ENCODE measurements at places on chromosomes 2 and 18. TPM values are rescaled to one million over a fixed set of nuclear protein-coding genes. Genes with fewer than 3 reads are reported as not detected.

PRKD3 gene
- 78.9 TPM for total RNA-seq

DNA sequence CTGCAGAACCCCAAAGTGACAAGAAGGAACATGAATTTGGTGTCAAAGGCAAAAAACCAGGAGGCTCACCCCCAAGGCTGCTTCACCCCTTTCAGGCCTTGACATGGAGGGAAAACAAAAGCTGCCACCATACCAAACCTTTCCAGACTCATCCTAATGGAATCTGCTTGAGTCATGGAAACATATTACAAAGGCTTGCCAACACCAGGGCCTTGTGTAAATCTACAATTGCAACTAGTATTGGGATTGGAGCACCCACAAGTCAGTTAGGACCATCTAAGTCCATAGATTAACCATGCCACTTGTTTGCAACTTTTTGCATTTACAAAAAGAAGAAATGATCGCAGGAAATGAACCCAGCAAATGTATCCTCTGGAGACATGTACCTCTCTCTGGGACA, 297.6 kb downstream of the CDCA7 start:
- peak; percentile 89 for DNase-seq

GRCh38 chr2:158112992-158113391, 11.3 kb downstream of the UPP2 start:
- DNase-seq: no peak

DNA sequence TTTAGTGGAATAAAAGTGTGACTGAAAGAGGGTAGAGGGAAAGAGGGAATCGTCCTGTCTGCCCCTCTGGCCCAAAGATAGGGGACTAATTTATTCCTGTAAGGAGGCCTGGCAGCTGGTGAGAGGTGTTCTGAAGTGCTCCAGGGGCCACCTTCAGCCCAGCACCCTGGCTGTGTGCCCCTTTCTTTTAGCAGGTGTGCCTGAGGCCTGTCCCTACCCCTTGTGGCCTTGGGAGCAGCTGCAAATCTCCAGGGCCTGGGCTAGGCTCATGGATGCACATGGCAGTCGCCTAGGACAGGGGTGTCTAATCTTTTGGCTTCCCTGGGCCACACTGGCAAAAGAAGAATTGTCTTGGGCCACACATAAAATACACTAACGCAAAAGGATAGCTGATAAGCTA, 37.3 kb downstream of the FHOD3 start:
- no peak for DNase-seq

DNA sequence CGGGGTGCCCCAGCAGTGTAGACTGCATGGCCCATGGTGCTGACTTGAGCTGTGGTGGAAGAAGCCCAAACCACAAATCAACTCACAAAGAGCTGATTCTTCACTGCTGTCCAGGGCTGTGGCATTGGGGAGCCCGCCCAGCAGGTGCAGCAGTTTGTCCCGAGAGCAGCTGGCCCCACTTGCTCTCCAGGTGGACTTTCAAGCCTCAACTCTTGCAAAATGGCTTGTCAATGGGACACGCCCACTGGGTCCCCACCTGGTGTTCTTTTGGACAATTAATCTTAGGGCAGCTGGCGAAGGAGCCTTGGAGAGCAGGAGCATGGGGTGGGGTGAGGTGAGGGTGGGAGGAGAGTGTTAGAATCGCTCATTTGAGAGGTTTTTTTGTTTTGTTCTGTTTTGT, 117.9 kb downstream of the MYCN start:
- no peak for DNase-seq

FAP gene
- total RNA-seq: 21.1 TPM

AQP12A gene
- not detected for total RNA-seq

FBXO48 gene
- 0.60 TPM for total RNA-seq

COL5A2 gene
- total RNA-seq: 1,030 TPM

CD8B2 gene
- total RNA-seq: not detected

GPAT2 gene
- not detected for total RNA-seq

GRCh38 chr2:167318581-167318980, 430.3 kb downstream of the XIRP2 start:
- DNase-seq: no peak

DNA sequence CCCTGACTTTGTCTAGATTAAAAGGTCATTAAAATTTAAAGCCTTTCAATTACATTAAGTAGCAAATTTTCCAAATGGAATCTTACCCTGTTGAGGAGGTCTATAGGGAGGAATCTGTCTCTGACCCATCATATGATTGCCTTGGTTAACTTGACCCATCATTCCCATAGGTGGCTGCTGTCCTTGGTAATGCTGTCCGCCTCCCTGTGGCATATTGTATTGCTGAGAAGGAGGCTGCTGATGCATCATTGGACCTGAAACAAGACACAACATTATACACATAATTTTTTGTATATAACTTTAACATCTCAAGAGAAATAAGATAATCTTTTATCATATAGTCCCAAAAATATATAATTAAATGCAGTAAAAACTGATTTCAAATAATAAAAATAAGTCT, 51.2 kb downstream of the SS18 start:
- DNase-seq: no peak

- DNase-seq: no peak
These were observed 131.5 kb downstream of the MAIP1 start for GRCh38 chr2:200086911-200087310.

ORC4 gene
- 49.5 TPM for total RNA-seq

PXDN gene
- total RNA-seq: 310 TPM

- DNase-seq: no peak
These were observed 826.7 kb upstream of the ACVR2A start for GRCh38 chr2:147017951-147018645.

- peak; percentile 4 for DNase-seq
These were observed 284.1 kb downstream of the TRIB2 start for GRCh38 chr2:13000664-13001363.

- no peak for DNase-seq
These were observed 168.4 kb downstream of the EIPR1 start for GRCh38 chr2:3209258-3209657.

- no peak for DNase-seq
These were observed 62.6 kb downstream of the TRPM8 start for GRCh38 chr2:233979748-233980147.

DNA sequence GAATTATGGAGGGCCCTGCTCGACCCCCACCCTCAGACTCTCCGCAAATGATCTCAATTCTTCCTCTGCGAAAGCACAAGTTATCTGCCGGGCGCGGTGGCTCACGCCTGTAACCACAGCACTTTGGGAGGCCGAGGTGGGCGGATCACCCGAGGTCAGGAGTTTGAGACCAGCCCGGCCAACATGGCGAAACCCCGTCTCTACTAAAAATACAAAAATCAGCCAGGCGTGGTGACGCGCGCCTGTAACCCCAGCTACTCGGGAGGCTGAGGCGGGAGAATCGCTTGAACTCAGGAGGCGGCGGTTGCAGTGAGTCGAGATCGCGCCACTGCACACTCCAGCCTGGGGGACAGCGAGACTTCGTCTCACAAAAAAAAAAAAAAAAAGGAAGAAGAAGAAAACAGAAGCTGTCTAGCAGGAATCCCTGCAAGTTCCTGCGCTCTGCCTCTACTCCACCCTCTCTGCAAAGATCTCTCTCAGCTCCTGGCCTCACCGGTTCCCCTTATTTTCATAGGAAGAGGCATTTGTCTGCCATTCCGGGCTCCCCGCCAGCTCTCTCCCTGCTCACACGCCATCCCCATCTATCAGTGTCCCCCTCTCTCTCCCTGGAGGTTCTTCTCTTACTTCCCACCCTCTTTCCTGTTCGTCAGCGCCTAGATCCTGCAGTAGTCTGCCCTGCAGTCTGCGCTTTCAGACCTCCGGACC, 13.5 kb upstream of the COLEC12 start:
- no peak for DNase-seq

CDH19 gene
- not detected for total RNA-seq

GRCh38 chr2:73925033-73925704, 1.5 kb upstream of the DGUOK start:
- DNase-seq: no peak

DNA sequence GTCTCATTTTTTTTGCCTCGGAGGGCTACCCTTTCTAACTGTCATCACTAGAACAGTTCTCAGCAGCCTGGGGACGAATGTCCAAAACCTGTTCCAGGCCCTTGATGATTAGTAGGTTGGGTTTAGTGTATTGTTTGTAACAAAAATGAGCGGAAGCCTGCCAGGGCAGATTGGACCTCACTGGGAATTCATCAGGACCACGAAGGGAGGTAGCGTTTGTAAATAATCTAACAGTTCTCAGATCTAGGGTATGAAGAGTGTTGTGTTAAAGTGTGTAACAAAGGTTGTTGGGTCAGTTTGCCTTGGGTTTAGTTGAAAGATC, 799 bp downstream of the CEP68 start:
- DNase-seq: peak; percentile 31

KCNJ13 gene
- total RNA-seq: not detected

DNA sequence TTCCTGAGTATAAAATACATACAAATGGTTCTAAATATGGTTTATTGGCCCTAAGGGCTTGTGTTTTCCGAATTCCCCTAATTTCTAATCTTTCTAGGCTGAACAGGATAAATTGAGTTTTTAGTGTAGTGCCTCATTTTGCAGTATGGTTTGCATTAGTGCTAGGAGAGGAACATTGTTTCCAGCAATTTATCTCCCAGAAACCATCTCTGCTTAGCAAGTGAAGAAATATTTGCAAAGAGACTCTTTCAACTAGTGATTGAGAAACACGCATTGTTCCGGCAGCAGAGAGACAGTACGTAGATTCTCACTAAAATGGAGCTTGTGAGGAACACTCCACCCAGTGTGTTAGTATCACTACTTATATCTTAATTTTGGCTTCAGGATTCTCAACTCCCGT, 177.8 kb upstream of the EPAS1 start:
- DNase-seq: no peak

- DNase-seq: no peak
These were observed 118.9 kb downstream of the RDH14 start for GRCh38 chr2:18441583-18441982.

- peak; percentile 88 for DNase-seq
These were observed 93.5 kb upstream of the ITGB6 start for GRCh38 chr2:160293391-160294091.

CD8A gene
- total RNA-seq: not detected

GRCh38 chr18:13726972-13727331, 479 bp downstream of the RNMT start:
- no peak for DNase-seq

GRCh38 chr2:109230941-109231420, 102.0 kb downstream of the SH3RF3 start:
- no peak for DNase-seq

- DNase-seq: no peak
These were observed 242.1 kb upstream of the TNP1 start for GRCh38 chr2:217101972-217102371.

GRCh38 chr2:239318790-239319661, 81.8 kb downstream of the HDAC4 start:
- DNase-seq: peak; percentile 44

DNA sequence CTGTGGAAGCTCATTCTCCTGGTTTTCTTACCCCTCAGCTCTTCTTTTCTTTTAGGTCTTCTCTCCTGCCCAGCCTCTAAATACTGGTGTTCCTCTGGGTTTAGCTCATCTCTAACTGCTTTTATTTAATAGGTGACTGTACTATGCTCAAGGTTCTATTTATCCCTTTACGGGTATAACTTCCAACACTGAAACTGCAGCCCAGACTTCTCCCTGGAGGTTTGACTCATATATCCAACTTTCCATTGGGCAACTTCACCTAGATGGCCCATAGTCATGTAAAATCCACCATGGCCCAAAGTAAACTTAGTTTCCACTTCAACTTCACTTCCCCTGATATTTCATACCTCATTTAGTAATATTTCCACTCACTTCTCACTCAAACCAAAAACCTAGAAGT, 273.1 kb downstream of the PLCL1 start:
- no peak for DNase-seq

GRCh38 chr2:26616706-26617587, 24.2 kb downstream of the CIB4 start:
- no peak for DNase-seq

GALNT3 gene
- 2.2 TPM for total RNA-seq

SCN9A gene
- 11.5 TPM for total RNA-seq

- DNase-seq: no peak
These were observed 360.9 kb upstream of the ZC3H15 start for GRCh38 chr2:186125156-186125555.

DNA sequence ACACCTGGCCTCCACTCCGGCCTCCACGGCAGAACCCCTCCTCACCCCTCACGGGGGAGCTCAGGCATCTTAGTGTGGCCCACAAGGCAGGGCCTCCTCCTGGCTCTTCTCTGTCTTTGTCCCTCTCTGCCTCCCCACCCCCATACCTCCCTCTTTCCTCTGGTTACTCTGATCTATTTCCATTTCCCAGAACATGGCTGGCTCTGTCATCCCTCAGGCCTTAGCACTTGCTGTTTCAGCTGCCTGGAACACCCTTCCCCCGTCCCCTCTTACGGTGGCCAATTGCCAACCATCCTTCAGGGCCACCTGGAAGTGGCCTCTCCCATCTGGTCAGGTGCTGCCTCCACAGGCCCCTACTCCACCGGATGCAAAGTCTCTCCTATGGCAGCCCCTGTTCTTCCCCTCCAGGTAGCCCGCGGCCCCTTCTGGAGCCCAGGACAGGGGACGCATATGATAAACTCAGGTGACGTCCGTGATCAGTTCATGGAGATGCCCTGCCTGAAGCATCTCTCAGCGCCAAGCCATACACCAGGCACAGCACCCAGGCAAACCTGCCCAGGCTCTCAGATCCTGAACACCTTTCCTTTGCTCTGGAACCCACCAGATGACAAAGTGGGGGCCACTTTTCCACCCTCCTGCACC, 3.6 kb upstream of the ECEL1 start:
- DNase-seq: no peak

DNA sequence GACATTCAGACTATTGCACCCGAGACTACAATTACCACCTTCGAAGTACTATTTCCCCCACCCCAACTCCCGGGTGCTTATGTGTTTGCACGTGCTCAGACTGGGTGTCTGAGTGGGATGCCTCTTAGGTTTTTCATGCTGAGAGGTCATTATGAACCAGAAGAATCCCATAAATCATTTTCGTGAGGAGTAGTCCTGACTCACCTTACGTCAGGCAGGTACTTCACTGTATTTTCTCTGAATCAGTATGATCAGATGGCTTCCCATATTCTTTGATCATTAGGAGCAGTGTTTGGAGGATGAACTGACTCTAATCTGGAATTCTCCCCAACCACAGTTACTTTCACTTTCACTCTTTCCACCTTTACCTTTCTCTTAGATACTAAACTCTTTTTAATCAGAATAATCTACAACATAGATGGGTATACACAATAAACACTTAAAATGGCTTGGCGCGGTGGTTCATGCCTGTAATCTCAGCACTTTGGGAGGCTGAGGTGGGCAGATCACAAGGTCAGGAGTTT, 38.4 kb upstream of the STAT4 start:
- DNase-seq: no peak

- DNase-seq: peak; percentile 71
These were observed 53.8 kb upstream of the RBM44 start for GRCh38 chr2:237744613-237745249.
